ENCODE measurements at places on chromosomes 6 and 20. TPM values are rescaled to one million over a fixed set of nuclear protein-coding genes. Genes with fewer than 3 reads are reported as not detected.

TRIM31 gene
- not detected for total RNA-seq

MEI4 gene
- total RNA-seq, result not detected

PPP2R5D gene
- total RNA-seq, result 31.5 TPM

BHLHE23 gene
- not detected for total RNA-seq

LY6G6C gene
- not detected for total RNA-seq

PIGU gene
- 6.3 TPM for total RNA-seq

ADGRF5 gene
- 0.14 TPM for total RNA-seq

PSORS1C2 gene
- total RNA-seq, result not detected

DEFB124 gene
- not detected for total RNA-seq

TRPC4AP gene
- total RNA-seq, result 59.5 TPM

MLIP gene
- total RNA-seq, result not detected

MOXD1 gene
- total RNA-seq, result 63.3 TPM

MRPS10 gene
- 49.8 TPM for total RNA-seq

PSORS1C1 gene
- total RNA-seq, result 1.7 TPM

TLDC2 gene
- 0.14 TPM for total RNA-seq

CALHM5 gene
- 8.7 TPM for total RNA-seq

BPIFA1 gene
- total RNA-seq, result not detected

AKAP12 gene
- total RNA-seq, result 67.4 TPM

PI3 gene
- not detected for total RNA-seq

AGER gene
- total RNA-seq, result 0.14 TPM

SLC17A1 gene
- not detected for total RNA-seq

RIMS1 gene
- 0.28 TPM for total RNA-seq

BAG2 gene
- total RNA-seq, result 28.2 TPM

All from smooth muscle cell of bladder (primary cell).